ENCODE measurements at places on chromosomes 4 and X. TPM values are rescaled to one million over a fixed set of nuclear protein-coding genes. Genes with fewer than 3 reads are reported as not detected.

The KLHL4 gene
- 1.6 TPM for total RNA-seq

The KIAA1210 gene
- not detected for total RNA-seq

The CORIN gene
- total RNA-seq = not detected

The FMR1NB gene
- not detected for total RNA-seq

The AMBN gene
- not detected for total RNA-seq

The LRAT gene
- total RNA-seq = 1.7 TPM

The C4orf17 gene
- not detected for total RNA-seq

The TMEM131L gene
- 43.9 TPM for total RNA-seq

The ZNF711 gene
- 2.5 TPM for total RNA-seq

The DCAF12L2 gene
- total RNA-seq = not detected

The F8A2 gene
- total RNA-seq = not detected

The TRIML2 gene
- total RNA-seq = not detected

The CPEB2 gene
- 24.9 TPM for total RNA-seq

The RIPPLY1 gene
- total RNA-seq = 0.82 TPM

The TMSB15A gene
- total RNA-seq = not detected

The HPGD gene
- total RNA-seq = 16.1 TPM

The EXOSC9 gene
- 17.9 TPM for total RNA-seq

The ARHGAP10 gene
- total RNA-seq = 48.7 TPM

All from omental fat pad (tissue), 4 donors.